ENCODE measurements at places on chromosomes 3 and 15.

DNA sequence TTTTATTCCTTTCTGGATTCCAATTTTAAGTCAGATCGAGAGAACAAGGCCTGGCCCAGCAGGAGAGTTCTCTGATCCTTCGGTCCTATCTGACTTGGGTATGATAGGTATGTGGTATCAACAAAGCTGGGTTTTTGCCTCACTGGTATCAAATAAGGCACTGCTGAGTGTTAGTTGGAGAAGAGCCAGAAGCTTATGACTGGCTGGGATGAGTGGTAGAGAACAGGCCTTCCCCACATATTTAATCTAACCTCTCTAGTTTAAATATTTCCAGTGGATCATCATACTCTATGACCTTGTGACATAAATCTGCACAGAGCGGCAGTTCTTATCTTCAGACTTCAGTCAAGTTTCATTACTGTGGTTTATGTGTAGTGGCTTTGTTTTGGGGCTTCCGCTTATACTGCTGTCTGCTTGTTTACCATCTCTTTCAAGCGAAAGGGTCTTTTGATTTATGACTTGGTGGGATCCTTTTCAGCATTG is 164.5 kb downstream of the PTPRG start:
- DNase-seq = no peak

- DNase-seq = no peak
Observed at GRCh38 chr3:167976516-167977361, 119.0 kb downstream of the GOLIM4 start.

DNA sequence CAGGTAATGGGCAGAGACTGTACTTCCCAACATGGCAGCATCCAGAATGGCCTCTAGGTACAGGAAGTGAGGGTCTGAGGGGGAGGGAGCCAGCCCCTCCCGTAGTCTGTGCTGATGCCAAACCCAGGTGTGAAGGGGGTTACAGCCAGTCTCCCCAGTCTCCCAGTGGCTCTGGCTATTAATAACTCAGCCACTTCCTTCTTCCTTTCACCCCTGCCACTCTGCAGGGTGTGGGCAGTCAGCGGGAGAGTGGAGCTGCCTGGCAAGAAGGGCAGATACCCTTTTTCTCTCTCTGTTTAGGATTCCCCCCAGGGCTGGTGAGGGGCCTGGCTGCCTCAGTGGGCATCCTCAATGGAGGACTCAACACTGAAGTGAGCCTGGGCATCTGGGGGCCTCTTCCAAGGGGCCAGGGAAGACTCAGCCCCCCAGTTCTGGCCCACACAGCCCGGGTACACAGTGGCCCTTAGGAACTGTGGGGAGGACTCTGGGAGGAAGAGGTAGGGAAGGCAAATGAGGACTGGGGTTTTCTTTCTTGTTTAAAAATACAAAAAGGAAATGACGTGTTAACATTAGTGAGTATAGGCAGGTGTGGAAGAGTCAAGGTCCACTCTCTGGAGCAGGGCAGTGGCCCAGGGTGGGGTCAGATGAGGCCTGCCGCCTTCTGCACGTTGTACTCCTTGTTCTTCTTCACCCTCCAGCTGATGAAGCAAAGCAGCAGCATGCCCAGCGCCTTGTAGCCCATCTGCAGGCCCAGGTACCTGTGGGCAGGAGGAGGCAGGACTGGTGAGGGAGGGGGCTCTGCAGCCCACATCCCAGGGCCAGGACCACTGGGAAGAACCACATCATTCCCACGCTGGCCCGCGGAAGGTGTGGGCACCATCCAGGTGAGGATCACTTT is 38.6 kb upstream of the RAB6B start:
- DNase-seq = no peak

GRCh38 chr3:49940667-49941249 is 808 bp downstream of the RBM6 start:
- DNase-seq = no peak

GRCh38 chr3:101381809-101382208 is 61.4 kb upstream of the IMPG2 start:
- DNase-seq = no peak

GRCh38 chr3:59660376-59660775 is 610.6 kb upstream of the CFAP20DC start:
- DNase-seq = no peak

DNA sequence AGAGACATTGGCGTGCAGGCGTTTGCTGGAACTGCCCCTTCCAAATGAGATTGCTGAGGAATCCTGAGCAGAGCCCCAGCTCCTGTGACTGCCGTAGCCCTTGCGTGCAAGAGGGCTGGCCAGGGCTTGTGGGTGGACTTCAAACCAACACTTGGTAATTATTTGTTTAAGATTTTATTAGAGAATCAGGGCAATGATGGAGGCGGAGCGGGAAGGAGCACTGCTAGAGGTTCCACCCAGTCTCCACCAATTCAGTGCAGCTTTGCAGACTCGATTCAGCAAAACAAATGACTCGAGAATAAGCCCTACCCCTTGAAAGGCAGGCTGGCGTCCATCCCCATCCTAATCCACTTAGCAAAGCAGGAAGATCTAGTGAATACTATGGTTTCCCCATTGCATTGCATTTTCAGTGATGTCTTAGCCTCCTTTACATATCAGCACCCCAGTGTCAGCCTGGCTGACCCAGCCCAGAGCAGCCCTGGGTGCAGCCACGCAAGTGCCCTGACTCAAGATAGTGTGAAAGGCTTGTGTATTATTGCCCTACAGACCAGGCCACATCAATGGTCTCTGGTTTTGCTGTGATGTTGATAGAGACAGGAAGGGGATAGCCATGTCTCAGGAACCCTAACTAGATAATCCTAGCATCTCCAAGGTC is 26.0 kb downstream of the GLDN start:
- no peak for DNase-seq

DNA sequence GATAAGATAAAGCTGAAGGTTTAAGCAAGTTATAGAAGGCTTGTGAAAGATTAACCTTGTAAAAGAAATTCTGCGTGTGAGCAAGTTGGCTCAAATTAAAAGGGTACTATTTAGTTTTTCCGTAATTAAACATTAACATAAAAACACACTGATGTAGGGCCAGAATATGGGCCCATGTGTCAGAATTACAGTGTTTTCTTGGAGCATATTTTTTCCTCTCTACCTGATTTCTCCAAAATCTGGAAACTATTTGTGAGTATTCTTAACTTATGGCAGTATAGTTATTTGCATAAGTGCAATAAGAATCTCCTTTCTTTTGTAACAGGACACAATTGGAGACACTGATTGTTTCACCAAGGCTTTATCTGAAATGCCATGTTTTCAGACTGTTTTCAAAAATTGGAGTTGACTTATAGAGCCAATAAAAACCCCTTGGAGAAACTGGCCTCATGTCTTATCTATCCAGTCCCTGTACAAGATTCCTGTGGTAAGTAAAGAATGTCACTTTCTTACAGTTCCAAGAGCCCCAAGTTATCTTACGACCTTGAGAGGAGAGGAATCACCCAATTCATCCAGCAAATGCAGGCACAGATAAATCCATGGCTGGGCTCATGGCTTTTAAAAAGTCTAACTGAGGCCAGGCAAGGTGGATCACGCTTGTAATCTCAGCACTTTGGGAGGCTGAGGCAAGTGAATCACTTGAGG is 47.8 kb upstream of the P2RY1 start:
- DNase-seq = no peak

DNA sequence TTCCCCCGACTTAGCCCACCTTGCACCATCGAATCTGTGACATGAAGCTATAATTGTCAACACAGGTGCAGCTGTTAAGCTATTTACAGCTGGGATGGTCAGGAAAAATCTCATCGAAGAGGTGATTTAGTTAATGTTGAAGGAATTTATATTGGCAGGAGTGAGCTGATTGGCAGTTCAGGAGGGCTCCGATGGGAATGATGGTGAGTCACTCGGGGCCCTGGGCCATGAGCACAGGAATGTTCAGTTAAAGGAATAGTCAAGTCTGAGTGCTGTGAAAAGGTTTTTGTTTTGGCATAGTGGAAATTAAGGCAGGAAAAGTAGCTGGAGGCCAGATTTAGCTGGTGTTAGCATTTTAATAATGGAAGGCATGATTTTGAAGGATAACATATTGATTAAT is 95.7 kb downstream of the OXSM start:
- DNase-seq = no peak

DNA sequence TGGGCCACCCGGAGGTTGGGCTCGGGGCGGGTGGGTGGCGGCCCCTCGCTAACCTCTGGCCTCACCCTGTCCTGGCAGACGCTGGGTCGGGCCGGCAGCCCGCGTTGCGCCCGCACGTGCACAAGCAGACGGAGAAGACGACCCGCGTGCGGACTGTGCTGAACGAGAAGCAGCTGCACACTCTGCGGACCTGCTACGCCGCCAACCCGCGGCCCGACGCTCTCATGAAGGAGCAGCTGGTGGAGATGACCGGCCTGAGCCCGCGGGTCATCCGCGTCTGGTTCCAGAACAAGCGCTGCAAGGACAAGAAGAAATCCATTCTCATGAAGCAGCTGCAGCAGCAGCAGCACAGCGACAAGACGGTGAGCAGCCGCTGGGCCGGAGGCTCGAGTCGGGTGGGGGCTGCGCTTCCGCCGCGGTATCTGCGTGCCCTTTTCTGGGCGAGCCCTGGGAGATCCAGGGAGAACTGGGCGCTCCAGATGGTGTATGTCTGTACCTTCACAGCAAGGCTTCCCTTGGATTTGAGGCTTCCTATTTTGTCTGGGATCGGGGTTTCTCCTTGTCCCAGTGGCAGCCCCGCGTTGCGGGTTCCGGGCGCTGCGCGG is 3.7 kb downstream of the ISL2 start:
- DNase-seq = peak; percentile 42

DNA sequence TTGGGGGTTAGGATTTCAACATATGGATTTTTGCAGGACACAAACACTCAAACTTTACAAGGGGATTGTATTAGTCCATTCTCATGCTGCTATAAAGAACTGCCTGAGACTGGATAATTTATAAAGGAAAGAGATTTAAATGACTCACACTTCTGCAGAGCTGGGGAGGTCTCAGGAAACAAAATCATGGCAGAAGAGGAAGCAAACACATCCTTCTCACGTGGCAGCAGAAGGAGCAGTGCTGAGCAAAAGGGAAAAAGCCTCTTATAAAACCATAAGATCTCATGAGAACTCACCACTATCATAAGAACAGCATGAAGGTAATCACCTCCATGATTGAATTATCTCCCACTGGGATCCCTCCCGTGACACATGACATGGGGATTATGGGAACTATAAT is 1183.1 kb downstream of the ZPLD1 start:
- no peak for DNase-seq

- DNase-seq = no peak
Observed at GRCh38 chr3:185961675-185962232, 23.9 kb upstream of the TRA2B start.

DNA sequence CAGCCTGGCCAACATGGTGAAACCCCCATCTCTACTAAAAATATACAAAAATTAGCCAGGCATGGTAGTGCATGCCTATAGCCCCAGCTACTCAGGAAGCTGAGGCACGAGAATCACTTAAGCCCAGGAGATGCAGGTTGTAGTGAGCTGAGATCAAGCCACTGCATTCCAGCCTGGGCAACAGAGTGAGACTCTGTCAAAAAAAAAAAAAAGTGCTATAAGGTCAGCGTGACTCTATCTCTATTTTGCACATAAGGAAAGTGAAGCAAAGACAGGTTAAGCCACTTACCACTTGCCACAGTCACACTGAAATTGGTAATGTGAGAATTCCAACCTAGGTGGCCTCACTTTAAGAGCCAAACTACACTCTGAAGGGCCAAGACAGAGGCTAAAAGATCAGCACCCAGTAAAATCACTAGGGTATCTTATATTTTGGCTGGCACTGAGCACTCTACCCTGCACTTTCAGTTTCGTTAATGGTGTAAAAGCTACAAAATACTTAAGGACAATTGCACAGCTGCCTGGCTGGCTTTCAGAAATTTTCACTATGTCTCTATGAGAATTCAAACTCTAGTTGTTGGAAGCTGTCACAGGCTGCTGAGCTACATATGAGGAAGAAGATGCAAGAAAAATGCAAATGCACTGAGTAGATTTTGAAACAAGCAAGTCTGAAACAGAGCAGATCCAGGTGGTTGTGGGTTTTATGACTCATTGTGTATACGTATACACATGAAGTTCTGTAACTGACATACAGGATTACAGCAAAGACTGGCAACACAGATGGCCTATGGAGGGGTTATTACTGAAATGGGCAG is 32.7 kb downstream of the TRANK1 start:
- DNase-seq = peak; percentile 50

DNA sequence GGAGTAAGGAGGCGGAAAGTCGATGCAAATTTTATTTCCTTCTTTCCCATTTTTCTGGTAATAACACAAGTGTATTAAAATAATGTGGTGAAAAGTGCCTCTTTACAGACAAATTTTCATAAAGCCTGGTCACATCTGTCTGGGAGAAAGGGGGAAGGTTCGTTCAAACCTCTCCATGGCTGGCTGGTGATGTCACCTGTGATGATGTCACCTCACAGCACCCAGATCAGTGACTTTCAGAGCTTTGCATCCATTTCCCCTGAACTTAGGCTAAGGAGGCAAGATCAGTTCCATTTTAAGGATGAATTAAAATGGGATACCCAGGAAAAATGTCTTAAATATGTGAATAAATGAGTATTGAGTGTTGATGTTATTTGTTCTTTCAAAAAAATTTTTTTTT is 34.1 kb downstream of the ATP10A start:
- no peak for DNase-seq

- DNase-seq = no peak
Observed at GRCh38 chr15:58632789-58633188, 116.7 kb downstream of the ADAM10 start.

DNA sequence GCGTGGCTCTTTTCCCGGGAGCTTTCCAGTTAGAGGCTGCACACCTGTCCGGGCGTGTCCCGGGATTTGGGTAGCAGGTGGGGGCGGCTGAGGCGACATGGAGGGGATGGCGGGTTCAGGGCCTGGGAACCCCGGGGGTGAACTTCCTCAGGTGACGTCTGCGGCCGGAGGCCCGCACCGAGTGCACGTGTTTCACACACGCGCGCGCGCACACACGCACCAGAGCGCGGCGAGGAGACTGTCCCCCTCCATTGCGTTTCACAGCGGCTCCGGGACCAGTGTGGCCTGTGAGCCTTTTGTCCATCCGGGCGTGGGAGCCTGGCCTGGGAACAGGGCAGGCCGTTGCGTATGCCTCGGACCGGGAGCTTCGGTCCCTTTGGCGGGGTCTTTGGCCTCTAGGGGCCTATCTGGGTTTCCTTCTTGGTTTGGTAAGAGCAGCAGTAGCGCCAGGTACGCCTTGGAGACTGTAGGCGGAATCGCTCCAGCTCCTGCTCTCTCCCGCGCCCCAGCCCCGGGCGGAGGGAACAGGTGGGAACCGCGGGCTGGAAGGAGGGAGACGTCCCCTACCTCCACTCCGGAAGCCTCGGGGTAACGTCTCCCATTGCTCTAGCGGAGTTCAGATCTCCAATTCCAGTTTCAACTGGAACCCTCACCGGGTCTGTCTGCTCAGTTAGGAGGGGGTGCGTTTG is 220.0 kb downstream of the MEIS2 start:
- DNase-seq = no peak

GRCh38 chr15:77775373-77775772 is 142.7 kb upstream of the LINGO1 start:
- no peak for DNase-seq

- DNase-seq = peak; percentile 69
Observed at GRCh38 chr15:94229591-94230369, 1.6 kb upstream of the MCTP2 start.

GRCh38 chr3:110995461-110996231 is 76.0 kb upstream of the NECTIN3 start:
- DNase-seq = no peak
